ENCODE measurements at places on chromosomes 7 and 10. TPM values are rescaled to one million over a fixed set of nuclear protein-coding genes. Genes with fewer than 3 reads are reported as not detected.

Gene LRWD1
- total RNA-seq = 48.6 TPM

Gene SPDYE8
- not detected for total RNA-seq

Gene ATE1
- total RNA-seq = 33.0 TPM

Gene NACAD
- total RNA-seq = under 0.01 TPM
